ENCODE measurements at places on chromosomes 16 and 17. TPM values are rescaled to one million over a fixed set of nuclear protein-coding genes. Genes with fewer than 3 reads are reported as not detected.

DNA sequence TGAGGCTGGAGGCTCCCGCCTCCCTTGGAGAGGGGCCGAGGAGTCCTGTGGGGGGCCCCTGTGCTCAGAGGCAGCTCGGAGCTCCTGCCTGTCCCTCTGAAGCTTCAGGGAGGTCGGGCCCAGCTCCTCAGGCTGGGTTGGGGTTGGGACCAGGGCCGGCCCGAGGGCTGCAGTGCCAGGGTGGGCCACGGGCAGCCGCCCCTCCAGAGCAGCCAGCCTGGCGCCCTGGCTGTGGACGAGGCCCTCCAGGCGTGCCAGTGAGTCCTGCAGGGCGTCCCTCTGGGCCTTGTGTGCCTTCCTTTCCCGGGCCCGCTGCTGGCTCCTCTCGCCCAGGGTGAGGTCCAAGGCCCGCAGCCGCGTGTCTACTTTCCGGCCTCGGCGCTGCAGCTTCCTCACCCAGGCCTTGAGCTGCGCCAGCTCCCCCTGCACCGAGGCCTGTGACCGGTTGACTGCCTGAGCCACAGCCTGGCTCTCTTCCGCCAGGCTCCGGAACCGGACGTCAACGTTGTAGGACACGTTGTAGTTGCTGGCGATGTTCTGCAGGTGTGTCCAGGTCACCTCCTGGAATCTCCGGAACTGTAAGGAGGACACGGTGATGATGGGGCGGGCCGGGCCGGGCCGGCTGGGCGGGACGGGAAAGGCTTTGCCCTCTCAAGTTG lies 1.2 kb downstream of the PTX4 start:
- no peaks in the 10 kb centered on the region for H3K36me3 ChIP-seq
- H3K27me3 ChIP-seq, result peaks cover 16% of the 10 kb centered on the region
- H3K4me3 ChIP-seq, result no peak overlapping the region
- H3K4me1 ChIP-seq, result peaks cover 3% of the 10 kb centered on the region
- no peak for DNase-seq

DNA sequence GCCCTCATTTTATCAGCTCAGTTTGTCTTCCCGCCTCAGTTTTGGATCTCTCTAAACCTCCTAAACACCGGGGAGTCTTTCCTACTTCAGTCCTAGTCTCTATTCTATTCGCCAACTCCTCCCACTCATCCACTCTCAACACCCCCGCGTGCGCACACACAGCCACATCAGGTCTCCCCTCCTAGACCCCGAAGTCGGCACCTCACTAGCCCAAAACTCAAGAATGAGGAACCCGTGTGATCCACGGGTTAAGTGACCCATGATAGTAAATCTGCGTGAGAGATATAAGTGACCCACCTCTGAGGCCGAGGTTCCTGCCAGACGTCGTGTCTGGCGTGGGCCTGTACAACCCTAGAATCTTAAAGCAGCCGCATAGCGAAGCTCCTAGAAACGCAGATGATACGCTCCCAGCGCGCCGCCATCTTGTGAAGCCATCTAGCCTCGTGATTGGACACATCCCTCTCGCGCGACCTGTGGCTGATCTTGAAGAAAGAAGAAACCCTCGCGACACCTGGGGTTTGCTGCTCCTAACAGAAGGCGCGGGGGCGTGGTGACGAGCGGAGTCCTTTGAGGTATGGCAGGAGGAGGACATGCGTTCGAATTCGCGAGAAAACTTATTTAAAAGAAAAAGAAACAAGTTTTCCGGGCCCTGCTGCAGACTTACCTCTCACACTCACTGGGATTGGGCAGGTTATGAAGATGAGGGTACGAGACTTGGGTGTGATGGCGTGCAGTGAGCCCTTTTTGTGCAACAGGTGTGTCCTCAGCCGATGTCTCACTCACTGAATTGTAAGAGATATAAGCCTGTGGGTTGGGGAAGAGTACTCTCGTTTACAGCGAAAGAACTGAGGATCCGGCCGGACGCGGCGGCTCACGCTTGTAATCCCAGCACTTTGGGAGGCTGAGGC lies at the start of gene METTL16:
Gene METTL16, minus strand, starts transcription at position 427 of the 908 bp plus-strand sequence. CDS start 9,557 bp downstream, outside the sequence.
- no peaks in the 10 kb centered on the region for H3K27me3 ChIP-seq
- H3K4me1 ChIP-seq, result peaks cover 14% of the 10 kb centered on the region
- H3K36me3 ChIP-seq, result peaks cover 12% of the 10 kb centered on the region
- H3K4me3 ChIP-seq, result no peak within 1 kb of the TSS

CDH11 gene
- total RNA-seq, result 31.7 TPM

CD300E gene
- total RNA-seq, result not detected

DNA sequence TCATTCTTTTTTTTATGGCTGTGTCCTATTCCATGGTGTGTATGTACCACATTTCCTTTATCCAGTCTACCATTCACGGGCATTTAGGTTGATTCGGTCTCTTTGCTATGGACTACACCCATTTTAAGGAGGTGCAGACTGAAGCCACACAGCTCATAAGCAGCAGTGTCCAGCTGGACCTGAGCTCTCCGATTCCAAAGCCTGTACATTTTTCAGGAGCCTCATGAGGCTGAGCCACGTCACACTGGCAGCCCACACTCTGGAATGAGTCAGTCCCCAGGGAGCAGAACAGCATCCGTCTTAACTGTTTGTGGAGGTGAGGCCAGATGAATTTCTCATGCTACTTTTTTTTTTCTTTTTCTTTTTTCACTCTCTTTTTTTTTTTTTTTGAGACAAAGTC lies 116.1 kb downstream of the C16orf95 start:
- peaks cover 3% of the 10 kb centered on the region for H3K27me3 ChIP-seq
- no peak for DNase-seq
- H3K4me3 ChIP-seq, result no peak overlapping the region
- peaks cover 25% of the 10 kb centered on the region for H3K4me1 ChIP-seq

HEATR9 gene
- not detected for total RNA-seq

DNA sequence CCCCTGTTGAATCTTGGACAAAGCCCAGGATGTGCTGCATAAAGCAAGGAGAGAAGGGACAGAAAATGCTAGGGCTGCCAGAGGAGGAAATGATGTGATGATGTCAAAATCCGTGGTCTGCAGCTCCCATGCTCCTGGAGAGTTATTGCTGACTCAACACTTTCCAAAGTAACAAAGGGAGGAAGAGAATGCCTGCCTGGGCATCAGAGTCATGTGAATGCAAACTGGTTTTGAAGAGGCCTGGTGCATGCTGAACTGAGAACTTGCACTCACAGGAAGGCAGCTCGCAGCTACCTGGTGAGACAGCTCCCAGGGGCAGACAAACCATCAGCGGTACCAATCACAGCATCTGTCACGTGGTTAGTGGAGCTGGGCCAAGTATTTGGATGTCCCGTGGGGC lies 2.8 kb downstream of the MARVELD3 start:
- H3K27me3 ChIP-seq, result peaks cover 43% of the 10 kb centered on the region
- no peak overlapping the region for H3K27ac ChIP-seq
- DNase-seq, result no peak
- H3K4me1 ChIP-seq, result no peaks in the 10 kb centered on the region

GRCh38 chr17:55348749-55349354 lies 72.8 kb downstream of the MMD start:
- no peaks in the 10 kb centered on the region for H3K27me3 ChIP-seq
- DNase-seq, result peak; percentile 46
- H3K4me3 ChIP-seq, result no peak overlapping the region
- H3K27ac ChIP-seq, result no peak overlapping the region
- H3K36me3 ChIP-seq, result no peaks in the 10 kb centered on the region
- H3K4me1 ChIP-seq, result peaks cover 10% of the 10 kb centered on the region

ADAP2 gene
- total RNA-seq, result 2.2 TPM

ACSM5 gene
- total RNA-seq, result not detected

GRCh38 chr16:27152801-27153200 lies 50.5 kb upstream of the KDM8 start:
- no peak overlapping the region for H3K27ac ChIP-seq
- peaks cover 6% of the 10 kb centered on the region for H3K4me1 ChIP-seq
- H3K4me3 ChIP-seq, result no peak overlapping the region
- DNase-seq, result no peak
- no peaks in the 10 kb centered on the region for H3K27me3 ChIP-seq

DNA sequence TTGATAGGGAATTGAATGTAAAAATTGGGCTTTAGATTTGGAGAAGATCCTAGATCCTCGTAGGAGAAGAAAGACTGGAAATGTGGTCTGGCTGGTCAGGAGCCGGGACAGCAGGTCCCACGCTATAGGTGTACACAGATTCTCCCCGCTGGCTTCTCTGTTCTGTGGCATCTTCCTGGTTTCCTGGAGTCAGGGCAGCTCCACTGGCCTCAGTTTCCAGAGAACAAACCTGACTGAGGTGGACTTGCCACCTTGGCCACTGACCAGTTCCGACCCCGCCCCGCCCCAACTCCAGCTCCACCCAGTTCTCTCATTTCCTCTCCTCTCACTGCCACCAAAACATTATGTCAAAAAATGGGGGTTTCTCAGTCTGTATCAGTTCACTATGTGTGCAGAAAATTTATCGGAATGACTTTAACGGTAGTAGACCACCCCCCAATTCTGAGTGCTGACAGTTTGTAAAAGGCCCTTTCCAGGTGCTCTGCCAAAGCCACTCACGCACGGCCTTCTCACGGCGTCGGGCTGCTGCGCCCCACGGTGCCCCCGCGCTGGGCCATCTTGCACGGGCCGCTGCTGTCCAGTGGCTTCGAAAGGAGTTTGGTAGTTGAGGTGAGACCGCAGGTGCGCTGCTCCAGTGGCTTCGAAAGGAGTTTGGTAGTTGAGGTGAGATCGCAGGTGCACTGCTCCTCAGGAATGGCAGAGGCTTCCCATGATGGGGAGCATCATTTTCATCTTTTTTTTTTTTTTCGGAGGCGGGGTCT lies 161.4 kb upstream of the CHMP6 start:
- H3K4me3 ChIP-seq, result no peak overlapping the region
- peaks cover 23% of the 10 kb centered on the region for H3K4me1 ChIP-seq
- peaks cover 8% of the 10 kb centered on the region for H3K36me3 ChIP-seq

ABCC11 gene
- 0.09 TPM for total RNA-seq

GRCh38 chr17:43892647-43892952 lies 14.7 kb downstream of the MPP2 start:
- H3K36me3 ChIP-seq, result peaks cover 2% of the 10 kb centered on the region
- H3K27ac ChIP-seq, result peak overlapping the region; percentile 84
- no peaks in the 10 kb centered on the region for H3K27me3 ChIP-seq
- no peak for DNase-seq
- H3K4me1 ChIP-seq, result peaks cover 12% of the 10 kb centered on the region
- no peak overlapping the region for H3K4me3 ChIP-seq

DNA sequence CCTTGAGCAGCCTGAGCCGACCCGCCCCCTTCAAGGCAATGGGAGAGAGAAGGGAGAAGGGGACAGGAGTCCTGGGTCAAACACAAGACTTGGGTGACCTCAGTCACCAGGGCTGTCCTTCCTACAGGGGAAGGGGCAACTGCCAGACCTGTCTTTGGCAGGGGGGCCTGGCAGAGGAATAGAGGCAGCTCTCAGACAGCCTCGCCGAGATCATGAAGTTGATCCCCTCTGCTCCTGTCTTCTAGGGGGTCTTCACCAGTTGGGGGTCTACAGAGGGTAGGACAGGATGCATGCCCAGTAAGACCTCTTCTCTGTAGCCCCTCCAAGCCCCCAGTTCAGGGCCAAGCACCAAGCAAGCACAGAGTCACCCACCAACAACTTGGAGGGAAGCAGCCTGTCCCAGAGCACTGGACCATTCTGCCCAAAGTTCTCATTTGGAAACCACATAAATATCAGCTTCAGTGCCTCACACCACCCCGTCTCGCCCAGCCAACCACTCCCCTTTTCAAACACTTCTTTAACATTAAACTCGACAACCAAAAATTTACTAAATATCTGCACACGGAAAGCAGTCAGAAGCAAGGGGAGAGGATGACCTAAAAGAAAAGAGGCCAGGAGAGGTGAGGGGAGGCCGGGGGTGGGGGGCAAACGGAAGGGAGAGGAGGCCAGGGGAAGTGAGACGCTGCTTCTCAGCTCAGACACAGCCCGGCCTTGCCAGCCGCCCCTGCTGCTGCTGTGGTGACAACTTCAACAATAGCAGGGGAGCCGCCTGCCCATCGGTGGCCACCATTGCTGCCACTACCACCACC lies 7.7 kb downstream of the DOK4 start:
- H3K4me3 ChIP-seq, result peak overlapping the region; percentile 89
- DNase-seq, result no peak
- peak overlapping the region; percentile 24 for H3K27ac ChIP-seq

FBF1 gene
- 25.9 TPM for total RNA-seq

LMF1 gene
- 16.0 TPM for total RNA-seq

MYO15B gene
- total RNA-seq, result 23.7 TPM

Data from neural crest cell (in vitro differentiated cells).